NCI-H1930 (cell line): ENCODE measurements at places on chromosomes 5 and 9.

- DNase-seq, result no peak
Observed at GRCh38 chr9:16278326-16278999, 592.0 kb downstream of the BNC2 start.

DNA sequence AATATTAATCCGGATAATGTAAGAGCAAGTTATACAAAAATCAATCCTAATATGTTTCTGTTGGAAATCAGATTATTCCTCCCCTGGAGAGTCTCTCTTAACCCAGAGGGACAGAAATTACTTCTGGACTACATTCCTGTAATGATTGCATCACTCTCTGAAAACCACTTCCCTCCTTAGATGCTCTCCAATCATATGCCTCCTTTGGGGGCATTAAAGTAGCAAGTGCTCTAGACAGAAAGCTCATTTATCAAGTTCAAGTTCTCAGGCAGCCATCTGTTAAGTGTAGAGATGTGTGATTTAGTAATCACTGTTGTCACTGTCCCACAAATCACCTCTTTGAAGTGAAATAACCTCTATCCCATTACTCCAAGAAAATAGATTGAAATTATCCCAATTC lies 247.1 kb downstream of the SLCO4C1 start:
- DNase-seq, result peak; percentile 18

GRCh38 chr9:89165880-89166279 lies 12.7 kb downstream of the SHC3 start:
- DNase-seq, result no peak

DNA sequence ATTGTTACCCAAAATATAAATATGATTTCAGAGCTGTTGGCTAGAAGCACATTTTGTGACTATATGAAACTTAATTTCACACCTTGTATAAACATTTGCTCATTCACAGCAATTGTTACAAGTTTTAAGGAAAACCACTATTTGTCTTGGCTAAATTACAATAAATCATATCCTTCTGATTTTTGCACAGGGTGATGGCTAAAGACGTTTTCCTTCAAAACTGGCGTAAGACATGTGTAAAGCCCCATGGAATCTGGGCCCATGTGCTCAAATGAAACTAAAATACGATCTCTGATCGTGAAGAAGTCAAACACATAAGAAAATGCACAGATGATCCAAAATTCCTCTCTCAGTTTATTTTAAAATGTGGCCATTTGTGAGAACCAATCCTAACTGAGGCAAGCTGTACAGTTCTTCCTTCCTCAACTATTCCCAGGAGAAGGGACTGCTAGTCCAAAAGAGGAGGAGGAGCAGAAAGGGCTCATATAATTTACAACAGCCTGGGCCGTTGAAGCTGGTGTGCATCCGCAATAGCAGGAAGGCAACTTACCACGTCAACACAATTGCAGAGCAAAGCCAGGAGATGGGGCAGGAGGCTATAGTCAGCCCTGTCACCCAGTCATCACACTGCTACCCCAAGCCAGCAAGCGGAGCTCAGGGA lies 98.4 kb downstream of the MED27 start:
- no peak for DNase-seq

DNA sequence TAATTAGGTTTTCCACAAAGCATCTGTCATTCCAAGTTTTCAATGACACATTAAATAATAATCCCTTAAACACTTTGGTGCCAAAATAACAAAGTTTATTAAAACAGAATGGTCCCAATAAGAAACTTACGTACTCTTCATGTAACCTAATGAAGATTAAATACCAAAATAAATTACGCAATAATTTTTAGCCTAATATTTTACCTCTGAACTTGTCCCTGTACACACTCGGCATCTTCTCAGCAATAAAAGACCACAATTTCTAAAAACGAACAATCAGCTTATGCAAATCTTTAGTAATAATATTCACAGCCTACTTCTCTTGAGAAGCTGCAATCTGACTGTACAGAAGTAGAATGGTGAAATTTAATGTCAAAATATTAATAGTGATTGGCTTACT lies 163.6 kb downstream of the ZDHHC21 start:
- no peak for DNase-seq

DNA sequence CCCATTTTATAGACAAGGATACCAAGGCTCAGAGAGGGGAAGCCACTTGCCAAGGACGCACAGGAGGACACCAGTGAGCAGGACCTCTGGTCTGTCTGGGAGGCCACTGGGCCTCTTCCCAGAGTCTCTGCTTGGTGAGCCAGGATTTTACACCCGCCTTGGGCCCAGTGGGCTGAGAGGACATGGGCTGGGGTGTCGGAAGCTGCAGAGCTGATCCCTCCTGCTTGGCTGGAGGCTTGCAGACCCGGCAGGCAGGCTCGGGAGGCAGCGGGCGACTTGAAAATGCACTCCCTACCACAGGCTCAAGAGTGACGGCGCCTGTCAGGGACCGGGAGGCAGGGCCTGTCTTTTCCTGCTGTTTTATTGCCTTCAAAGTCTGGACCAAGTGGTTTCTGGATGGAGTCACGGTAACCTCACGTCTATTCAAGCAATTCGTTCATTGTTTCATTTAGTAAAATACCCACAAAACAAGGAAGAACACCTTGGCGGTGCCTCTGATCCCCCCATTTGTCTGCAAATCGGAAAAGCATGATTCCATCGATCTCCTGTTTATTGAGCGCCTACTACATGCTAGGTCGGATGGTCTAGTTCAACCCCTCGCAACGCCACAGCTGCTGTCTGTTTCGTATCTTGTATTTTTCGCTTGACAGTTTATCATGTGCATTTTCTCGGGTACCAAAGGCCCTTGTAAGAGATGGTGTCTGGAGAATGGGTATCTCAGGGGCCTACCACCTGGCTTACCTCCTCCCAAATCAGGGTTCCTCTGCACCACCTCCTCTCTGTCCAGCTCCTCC lies 108.1 kb upstream of the IER5L start:
- no peak for DNase-seq

- DNase-seq, result no peak
Observed at GRCh38 chr9:14455243-14455642, 141.3 kb upstream of the NFIB start.

DNA sequence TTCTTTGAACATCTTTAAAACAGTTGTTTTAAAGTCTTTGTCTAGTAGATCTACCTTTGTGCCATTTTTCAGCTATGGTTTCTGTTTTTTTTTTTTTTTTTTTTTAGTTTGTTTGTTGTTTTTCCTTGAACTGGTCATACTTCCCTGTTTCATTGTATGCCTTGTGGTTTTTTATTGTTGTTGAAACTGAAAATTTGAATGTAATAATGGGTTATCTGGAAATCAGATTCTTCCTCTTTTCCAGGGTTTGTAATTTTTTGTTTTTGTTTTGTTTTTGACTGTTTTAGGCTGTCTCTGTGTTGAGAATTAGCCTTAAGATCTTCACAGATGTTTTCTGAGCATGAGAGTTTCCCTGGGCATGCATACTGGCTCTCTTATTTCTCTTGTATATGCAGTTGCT lies 269.6 kb upstream of the DAP start:
- no peak for DNase-seq
